ENCODE measurements at places on chromosomes 16 and 17. TPM values are rescaled to one million over a fixed set of nuclear protein-coding genes. Genes with fewer than 3 reads are reported as not detected.

TEKT1 gene
- total RNA-seq: not detected

CA4 gene
- total RNA-seq: not detected

PHKB gene
- total RNA-seq: 60.0 TPM

SOX9 gene
- total RNA-seq: 4.1 TPM

CFAP119 gene
- total RNA-seq: 1.7 TPM

ARMC7 gene
- total RNA-seq: 1.8 TPM

CCL16 gene
- not detected for total RNA-seq

ZG16B gene
- total RNA-seq: 0.54 TPM

PER1 gene
- total RNA-seq: 3.4 TPM

Data from IMR-90 (cell line).